Stimulated activated CD8-positive, alpha-beta memory T cell treated with anti-CD3 and anti-CD28 coated beads, Interleukin-4, amount 100 ng/mL, for 1 hour (primary cell): ENCODE measurements at places on chromosomes 4 and X.

GRCh38 chr4:106365613-106366012 lies 3.0 kb downstream of the GIMD1 start:
- DNase-seq: no peak

DNA sequence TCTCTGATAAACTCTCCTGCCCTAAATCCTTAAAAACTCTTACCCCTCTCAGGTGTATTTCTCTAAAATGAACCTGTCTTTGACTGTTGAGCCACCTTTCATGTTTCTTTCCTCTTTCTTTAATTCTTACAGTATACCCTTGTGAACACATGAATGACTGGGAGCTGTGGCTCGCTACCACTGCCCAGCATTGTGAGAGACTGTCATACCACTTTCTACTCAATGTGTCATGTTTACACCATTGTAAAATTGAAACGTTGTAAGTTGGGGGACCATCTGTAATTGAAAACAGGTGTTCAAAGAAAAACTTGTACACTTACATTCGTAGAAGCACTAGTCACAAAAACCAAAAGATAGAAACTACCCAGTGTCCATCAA lies 66.9 kb downstream of the ZNF182 start:
- no peak for DNase-seq

DNA sequence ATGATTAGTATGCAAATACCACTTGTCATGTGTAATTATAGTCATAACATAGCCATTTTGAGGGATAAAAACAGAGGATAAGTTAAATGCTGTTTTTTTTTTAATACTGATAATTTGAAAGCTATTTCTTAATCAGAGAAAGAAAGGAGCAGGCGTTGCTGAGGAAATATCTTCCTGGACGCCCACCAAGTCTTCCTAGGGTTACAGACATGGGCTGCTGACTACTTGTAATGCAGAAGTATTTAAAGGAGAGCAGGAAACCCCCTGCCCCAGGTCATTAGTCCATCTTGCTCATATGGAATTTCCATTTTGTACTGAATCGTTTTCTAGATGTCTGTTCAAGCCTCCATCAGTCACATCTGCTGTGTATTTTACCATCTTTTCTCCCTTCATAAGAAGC lies 176.2 kb downstream of the ADGRL3 start:
- no peak for DNase-seq

GRCh38 chr4:71553605-71554004 lies 214.8 kb downstream of the SLC4A4 start:
- no peak for DNase-seq

DNA sequence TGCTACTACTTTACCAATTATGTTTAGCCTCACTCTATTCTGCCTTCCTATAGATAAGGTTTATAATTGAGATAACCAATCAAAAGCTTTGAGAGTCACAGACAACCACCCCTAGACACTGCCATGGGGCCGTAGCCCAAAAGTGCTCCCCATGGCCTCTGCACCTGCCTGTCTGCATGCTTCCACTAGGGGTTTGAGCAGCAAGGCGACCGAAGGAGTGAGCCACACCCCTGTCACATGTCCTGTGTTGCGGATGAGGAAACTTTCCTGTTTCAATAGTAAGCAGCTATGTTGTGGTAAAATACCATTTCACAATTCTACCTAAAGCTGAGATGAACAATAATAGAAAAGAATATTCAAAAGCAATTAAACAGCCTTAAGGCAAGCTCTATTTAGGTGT lies 856.0 kb upstream of the FRG1 start:
- DNase-seq: no peak

GRCh38 chrX:133580625-133581024 lies 165.3 kb upstream of the GPC4 start:
- DNase-seq: no peak

DNA sequence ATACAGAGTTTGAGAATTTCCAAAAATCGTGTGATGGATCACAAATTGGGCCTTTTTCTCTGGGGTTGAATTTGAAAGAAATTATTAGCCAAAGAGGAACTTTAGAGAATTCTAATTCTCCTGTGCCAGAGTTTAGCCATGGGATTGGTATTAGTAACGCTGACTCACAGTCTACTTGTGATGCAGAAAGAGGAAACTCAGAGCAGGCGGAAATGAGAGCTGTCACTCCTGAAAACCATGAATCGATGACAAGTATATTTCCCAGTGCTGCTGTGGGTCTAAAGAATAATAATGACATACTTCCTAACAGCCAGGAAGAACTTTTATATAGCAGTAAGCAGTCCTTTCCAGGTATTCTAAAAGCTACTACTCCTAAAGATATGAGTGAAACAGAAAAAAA lies 64.9 kb downstream of the N4BP2 start:
- DNase-seq: no peak

GRCh38 chr4:25213347-25213979 lies 20.4 kb upstream of the PI4K2B start:
- DNase-seq: no peak

DNA sequence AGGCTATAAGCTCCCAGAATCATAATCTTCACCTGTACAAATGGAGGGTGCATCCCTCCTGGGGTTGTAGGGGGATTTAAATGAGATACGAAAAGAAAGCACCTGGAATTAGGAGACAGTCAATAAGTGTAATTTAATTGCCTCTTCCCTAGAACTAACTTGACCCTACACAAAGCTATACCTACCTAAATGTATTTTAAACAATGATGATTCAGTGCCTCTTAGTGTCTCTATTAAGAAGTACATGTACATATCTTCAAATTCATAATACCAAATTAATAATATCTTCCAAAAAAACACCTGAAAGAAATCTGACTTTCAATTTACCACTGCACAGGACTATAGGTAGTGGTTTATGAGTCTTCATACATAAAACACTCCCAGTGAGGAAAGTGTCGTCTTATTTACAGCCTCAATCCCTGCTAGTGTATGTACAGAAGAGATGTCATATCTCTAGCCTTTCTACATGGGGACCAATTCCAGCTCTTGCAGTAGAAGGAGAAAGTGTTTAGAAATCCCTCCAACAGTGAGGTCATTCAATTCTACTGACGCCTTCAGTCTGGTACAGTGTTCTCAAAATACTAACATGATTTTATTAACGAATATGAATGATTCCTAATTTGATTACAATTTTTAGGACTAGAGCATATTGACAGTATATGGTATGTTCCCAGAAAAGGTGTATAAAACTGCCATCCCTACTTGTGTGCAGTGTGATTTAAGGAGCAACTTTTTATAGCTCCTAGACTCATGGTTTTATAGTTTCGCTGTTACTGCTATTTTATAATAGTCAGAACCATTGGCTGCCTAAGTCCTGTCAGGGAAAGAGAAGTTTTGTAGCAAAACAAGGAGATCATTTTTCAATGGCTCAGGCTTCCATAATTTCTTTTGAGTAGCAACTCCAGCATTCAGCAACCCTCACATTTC lies 282.7 kb downstream of the UNC5C start:
- DNase-seq: no peak

GRCh38 chr4:3112609-3113469 lies 38.4 kb downstream of the HTT start:
- no peak for DNase-seq

DNA sequence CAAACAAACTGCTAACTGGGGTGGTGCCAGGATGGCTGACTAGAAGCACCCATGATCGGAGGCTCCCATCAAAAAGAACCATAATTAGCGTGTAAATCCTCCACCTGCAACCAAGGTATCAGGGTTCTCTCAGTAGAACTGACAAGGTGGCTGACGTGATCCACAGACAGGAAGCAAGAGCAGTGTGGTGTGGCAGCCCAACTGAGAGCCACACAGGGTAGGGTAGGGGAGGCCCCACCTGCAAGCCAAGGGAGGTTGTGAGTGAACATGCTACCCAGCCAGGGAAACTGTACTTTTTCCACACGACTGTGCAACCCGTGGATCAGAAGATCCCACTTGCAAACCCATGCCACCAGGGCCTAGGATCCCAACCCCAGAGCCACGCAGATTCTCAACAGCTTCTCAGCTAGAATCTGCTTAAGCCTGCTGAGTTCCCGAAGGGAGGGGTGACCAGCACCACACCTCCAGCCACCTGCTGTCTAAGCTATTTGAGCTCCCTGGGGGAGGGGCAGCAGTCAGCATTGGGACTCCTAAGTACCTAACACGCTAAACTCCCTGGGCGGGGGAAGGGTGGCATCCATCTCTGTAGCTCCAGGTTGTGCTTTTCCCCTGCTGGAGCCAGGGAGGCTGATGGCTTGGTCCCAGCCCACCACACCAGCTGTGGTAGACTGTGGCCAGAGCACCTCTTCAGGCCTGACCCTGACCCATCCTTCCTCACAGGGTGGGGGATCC lies 425.1 kb downstream of the GPM6A start:
- DNase-seq: no peak

- DNase-seq: no peak
These were observed 98.1 kb downstream of the HNRNPD start for GRCh38 chr4:82275431-82276331.

DNA sequence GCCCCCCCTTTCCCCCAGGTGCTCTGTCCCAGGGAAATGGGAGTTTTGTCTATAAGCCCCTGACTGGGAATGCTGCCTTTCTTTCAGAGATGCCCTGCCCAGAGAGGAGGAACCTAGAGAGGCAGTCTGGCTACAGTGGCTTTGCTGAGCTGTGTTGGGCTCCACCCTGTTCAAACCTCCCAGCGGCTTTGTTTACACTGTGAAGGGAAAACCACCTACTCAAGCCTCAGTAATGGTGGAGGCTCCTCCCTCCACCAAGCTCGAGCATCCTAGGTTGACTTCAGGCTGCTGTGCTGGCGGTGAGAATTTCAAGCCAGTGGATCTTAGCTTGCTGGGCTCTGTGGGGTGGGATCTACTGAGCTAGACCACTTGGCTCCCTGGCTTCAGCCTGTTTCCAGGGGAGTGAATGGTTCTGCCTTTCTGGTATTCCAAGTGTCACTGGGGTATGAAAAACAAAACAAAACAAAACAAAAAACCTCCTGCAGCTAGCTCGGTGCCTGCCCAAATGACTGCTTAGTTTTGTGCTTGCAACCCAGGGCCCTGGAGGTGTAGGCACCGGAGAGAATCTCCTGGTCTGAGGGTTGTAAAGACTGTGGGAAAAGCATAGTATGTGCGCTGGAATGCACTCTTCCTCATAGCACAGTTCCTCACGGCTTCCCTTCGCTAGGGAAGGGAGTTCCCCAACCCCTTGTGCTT lies 41.7 kb downstream of the ITM2A start:
- no peak for DNase-seq

DNA sequence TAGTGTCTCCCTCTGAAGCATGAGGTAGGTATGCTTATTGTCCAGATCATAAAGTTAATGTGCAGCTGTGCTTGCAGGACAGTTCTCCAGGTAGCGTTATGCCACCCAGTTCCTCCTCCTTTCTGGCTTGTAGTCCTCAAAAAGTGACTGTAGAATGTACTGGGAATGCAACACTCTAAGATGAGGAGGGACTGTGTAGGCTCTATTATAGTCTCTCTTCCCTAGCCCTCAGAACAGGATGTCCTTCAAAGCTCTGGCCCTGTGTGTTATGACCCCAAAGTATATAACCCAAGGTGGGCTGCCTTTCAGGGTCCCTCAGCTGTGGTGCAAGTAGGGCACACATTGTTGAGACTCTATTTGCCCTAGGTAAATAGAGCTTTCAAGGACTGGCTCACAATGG lies 20.8 kb upstream of the MANBA start:
- no peak for DNase-seq

GRCh38 chr4:78951862-78952472 lies 12.7 kb upstream of the PAQR3 start:
- DNase-seq: no peak

DNA sequence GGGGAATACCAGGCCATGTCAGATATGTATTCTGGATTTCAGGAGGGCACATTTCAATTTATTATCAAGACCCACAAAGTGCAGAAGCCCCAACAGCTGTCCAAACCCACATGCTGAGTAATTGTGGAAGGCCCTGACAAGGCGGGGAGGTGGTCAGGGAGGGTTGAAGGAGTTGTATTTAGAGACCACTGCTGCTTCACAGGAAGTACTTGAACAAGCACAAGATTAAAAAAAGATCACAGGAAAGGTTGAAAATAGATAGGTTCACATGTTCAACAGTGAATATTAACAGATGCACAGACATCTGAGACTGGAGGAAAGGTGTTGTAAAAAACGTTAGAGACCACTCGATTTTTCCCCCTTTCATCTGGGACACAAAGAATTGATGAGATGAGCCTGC lies 17.9 kb downstream of the ATP8A1 start:
- no peak for DNase-seq

- no peak for DNase-seq
These were observed 18.3 kb upstream of the CXCR3 start for GRCh38 chrX:71636438-71637252.

DNA sequence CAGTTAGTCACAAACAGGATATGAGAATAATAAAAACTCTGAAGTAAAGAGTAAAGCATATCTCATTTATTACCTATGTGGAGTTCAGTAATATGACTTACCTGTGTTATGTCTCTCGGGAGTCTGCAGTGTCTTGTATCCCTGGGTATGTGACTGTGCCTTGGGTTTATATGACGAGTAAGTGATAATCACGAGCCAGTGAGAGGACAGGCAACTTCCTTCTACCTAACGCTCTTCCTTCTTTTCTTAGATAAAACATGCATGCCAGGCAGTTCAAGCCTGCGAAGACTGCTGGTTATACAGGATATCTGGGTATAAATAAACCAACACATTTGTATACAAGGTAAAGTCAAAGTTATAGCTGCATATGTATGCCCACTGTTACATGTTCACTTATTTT lies at the start of gene HPGDS:
Gene HPGDS, minus strand, starts transcription at position 143 of the 400 bp plus-strand sequence. CDS start 8,207 bp downstream, outside the sequence.
- DNase-seq: no peak

- no peak for DNase-seq
These were observed 584.2 kb upstream of the FTHL17 start for GRCh38 chrX:31656013-31656412.

DNA sequence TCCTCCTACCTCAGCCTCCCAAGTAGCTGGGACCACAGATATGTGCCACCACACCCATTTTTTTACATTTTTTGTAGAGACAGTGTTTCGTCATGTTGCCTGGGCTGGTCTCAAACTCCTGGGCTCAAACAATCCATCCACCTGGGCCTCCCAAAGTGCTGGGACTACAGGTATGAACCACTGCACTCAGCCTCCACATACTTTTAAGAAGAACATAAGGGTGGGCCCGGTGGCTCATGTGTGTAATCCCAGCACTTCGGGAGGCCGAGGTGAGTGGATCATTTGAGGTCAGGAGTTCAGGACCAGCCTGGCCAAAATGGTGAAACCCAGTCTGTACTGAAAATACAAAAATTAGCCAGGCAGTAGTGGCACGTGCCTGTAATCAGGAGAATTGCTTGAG lies 51.5 kb upstream of the MXD4 start:
- no peak for DNase-seq

DNA sequence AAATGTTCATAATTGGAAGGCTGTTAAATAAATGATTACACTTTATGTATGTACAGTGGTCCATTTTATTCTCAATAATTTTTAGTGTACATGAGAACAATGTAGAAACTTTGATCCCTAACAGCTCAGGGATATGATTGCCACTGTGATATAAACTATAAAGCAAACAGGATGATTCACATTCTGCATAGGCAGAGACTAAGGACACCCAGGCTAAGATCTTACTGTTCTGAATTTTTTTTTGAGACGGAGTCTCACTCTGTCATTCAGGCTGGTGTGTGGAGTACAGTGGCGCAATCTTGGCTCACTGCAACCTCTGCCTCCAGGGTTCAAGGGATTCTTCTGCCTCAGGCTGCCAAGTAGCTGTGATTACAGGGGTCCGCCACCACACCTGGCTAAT lies 186.6 kb downstream of the PDGFC start:
- no peak for DNase-seq
